ENCODE measurements at places on chromosomes 1 and 21.

GRCh38 chr1:63601061-63601460 lies 7.8 kb downstream of the PGM1 start:
- no peak for DNase-seq

GRCh38 chr1:203127666-203128430 lies at the start of gene ADORA1:
Gene ADORA1 (plus strand): TSS chr1:203127726. CDS start chr1:203128842, 1,116 bp downstream.
- peak; percentile 30 for DNase-seq

GRCh38 chr1:156608981-156609380 lies 7.7 kb upstream of the GPATCH4 start:
- DNase-seq: no peak

DNA sequence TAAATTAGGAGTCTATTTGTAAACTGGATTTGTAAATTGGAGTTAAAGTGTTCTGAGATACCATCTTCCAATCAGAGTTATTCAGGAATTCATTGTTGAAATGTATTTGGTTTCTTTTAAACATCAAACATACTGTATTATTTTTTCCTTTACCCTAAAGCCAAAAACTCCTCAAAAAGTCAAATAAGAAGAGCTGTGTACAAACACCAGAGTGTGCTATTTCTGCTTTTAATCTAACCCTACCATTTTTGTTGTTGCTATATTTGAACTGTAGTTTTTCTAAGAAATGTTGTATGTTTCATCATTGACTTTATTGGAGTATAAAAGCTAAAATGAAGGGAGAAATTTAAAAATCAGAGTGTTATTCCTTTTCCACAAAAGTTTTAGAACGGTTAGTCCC lies 35.8 kb downstream of the SLC30A7 start:
- no peak for DNase-seq

DNA sequence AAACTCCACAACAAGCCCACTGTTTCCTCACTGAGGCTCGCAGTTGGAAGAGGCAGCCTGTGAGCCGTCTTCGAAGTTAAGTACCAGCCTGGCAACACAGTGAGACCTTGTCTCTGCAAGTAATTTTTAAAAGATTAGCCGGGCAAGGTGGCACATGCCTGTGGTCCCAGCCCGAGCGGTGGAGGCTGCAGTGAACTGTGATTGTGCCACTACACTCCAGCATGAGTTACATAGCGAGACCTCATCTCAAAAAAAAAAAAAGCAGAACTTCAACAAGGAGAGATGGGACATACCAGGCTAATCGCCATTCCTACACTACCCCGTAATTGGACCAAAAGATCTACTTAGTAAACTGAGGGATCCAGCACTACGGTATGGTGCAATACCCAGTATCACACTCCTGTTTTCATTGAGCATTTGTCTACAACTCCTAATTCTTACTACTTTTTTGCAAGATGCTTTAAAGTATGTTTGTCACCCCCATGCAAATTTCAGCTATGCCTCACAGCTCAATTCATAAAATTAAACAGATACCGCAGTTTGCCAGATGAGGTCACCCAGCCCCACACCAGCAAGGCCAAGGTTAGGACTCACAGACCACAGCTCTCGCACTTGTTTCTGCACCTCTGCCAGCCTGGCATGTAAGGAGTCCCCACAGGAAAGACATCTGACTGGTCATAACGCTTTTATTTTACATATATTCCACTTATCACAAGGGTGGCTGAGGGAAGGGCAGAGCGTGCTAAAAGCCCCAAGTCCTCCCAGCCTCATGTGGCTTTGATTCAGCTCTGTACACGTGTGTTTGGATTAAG lies 21.0 kb downstream of the SDE2 start:
- no peak for DNase-seq

DNA sequence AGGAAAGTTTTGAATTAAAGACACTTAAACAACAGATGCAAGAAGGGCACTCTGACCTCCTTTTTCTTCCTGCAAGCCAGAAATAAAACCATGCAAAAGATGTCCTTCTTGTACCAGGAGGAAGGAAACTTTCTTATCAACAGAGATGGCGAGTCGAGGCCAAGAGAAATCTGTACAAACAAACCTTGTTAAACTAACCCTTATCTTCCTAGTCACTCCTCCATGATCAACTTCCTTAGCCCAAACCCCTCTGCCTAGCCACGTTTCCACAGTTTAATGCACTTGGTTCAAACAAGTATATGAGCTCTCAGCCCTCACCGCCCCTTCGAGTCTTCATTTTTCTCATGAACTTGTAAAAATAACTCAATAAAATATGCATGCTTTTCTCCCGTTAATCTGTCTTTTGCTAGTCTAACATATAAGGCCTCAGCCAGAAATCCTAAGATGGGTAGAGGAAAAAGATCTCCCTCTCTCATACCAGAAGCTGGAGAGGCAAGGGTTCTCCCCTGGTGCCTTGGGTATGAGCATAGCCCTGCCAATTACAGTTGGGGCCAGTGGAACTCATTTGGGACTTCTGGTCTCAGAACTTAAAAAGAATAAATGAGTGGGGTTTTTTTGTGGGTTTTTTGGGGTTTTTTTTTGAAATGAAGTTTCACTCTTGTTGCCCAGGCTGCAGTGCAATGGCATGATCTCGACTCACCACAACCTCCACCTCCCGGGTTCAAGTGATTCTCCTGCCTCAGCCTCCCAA lies 141.7 kb upstream of the SOD1 start:
- no peak for DNase-seq

DNA sequence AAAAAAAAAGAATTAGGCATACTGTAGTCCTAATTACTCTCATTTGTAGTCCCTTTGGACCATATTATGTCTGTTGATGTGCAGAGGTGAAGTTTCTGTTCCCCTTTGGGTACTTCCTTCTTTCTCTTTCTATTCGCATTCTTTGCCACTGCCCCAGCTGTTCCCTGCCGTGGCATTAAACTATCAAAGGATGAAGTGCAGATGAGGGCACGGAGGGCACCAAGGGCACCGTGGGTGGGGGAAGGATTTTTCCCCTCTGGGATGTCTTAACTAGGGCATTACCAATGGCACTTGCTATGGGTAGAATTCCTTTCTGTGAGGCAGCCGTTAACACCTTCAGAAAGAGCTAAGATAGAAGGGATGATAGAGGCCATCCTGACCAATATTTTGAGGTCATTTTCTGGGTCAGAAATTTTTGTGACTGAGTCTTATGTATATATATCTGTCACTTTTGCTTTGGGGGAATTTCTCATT lies 4.9 kb upstream of the MAPKAPK2 start:
- DNase-seq: no peak

- DNase-seq: no peak
Measured at GRCh38 chr1:28173980-28174297, 2.6 kb downstream of the PTAFR start.

- no peak for DNase-seq
Measured at GRCh38 chr1:101207891-101208290, 28.9 kb upstream of the S1PR1 start.

DNA sequence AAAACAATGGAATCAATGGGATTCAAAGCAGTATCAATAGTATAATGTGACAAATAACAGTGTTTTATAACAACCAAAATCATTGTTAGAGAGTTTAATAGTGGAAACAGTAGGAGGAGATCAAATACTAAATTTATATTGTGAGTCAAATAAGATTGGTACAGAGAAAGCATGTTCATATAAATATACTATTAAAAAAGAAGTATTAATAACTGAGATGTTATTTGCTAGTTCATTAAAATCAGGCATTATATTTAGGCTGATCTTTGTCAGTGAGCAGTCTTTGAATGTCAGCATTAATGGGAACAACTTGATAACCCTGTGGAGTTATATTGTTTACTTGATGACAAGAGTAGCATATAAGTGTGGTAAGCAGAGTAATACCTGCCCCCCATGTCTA lies 30.6 kb downstream of the PRKAA2 start:
- DNase-seq: no peak

- DNase-seq: no peak
Measured at GRCh38 chr1:71660411-71660810, 579.6 kb upstream of the ZRANB2 start.

Data from H4 (cell line).